Stimulated activated naive CD4-positive, alpha-beta T cell (primary cell): ENCODE measurements at places on chromosomes 1 and 21.

DNA sequence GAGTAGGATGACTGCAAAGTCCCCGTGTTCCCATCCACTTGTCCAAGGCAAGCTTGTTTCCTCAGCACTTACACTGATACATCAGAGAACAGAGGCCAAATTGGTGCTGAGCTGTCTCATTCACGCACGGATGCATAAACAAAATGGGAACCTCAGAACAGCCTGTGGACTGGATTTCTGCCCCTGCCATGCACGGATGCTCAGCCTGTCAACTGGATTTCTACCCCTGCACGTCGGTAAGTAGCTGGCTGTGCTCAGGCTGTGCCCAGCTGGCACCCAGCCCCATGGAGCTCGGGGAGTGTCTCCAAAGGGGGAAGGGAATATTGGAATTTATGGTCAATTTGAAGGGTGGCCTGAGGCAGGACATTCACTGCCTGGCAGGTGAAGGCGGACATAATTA is 40.8 kb upstream of the TMPRSS2 start:
- no peak for DNase-seq

DNA sequence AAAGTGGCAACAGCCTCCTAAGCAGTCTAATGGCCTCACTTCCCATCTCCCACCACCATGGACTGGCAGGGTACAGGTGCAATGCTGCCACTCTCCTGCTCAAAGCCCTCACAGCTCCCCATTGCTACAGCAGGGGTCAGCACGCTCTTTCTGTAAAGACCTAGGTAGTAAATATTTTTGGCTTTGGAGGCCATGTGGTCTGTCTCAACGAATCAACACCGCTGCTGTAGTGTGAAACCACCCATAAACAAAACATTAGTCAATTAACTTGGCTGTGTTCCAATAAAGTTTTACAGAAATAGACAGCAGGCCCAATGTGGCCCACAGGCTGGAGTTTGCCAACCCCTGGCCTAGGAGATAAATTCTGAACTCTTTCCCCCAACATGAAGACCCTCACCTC is 44.6 kb upstream of the TMEM125 start:
- DNase-seq: no peak

DNA sequence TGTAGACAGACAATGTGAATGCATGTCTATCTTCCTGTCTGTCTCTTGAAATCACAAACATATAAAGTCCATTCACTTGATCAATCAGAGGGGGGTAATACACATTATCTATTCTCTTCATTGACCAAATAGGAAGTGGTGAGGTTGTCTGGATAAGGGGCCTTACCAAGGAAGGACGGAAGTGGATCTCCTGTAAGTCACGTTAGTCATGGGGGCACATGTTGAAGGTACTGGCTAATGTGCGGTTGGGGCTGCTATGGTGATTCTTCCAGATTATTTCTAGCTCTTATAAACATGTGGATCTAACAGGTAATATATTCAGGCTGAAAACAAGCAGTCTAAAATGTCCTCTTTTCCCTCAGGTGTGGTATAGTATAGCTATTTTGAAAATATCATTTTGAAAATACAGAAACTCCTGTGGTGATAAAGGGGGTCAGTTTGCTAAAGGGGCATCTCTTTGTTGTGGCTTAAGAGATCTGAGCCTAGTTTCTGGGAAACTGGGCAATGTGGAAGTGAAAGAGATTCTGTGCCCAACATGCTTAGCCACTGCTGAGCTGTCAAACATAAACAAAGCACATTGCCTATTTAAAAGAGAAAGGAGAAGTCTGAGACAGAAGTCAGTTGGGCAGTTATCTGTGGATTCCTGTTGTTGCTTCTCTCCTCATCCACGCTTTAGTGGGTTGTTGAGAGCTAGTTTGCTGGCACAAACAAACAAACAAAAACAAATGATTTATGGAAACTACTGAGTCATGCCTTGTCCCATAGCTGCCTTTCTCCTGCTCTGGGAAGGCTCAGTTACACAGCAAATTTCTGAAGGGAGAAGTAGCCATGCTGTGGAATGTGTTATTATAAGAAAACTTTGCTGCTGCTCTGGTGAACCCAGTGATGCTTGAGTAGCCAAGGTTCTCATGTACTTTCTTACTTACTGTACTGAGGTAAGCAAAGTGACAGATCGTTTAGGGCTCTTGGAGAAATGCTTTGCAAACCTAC is 166.9 kb downstream of the HLX start:
- no peak for DNase-seq

DNA sequence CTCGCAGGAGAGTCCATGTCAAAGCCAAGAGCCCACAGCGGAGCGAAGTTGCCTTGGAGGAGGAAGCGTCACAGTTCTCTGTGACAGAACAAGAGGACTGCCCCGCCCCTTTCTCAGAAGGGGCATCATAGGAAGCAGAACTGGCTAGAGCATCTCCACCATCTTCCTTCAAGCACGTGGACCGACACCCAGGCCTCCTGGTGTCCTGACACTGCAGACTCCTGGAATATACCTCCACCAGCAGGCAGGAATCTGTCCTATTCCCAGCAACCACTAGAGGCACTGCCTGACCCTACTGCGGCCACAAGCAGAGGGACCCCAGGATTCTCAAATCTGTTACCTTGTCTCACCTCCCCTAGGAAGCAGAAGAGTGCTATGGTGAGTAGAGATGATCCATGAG is 37.8 kb downstream of the GPA33 start:
- no peak for DNase-seq

- peak; percentile 17 for DNase-seq
Observed at GRCh38 chr1:192445839-192446489, 129.2 kb downstream of the RGS21 start.

- no peak for DNase-seq
Observed at GRCh38 chr1:181759481-181759880, 276.2 kb downstream of the CACNA1E start.

DNA sequence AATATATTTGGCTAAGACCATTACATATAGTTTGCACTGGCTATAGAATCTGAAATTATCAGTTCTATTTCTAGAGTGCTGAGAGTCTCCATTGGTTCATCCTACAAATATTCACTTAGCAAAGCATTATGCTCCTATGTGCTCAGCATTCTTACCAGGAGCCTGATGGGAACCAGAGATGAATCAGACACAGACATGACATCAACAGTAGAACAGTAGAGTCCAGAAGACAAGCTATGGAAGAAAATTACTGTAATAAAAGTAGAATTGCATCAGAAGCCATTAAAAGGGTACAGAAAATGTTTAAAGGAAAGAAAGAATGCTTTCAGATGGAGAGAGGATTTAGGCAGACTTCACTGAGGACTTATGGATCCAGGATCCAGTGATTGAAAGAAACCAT is 271.7 kb upstream of the SNX7 start:
- no peak for DNase-seq

DNA sequence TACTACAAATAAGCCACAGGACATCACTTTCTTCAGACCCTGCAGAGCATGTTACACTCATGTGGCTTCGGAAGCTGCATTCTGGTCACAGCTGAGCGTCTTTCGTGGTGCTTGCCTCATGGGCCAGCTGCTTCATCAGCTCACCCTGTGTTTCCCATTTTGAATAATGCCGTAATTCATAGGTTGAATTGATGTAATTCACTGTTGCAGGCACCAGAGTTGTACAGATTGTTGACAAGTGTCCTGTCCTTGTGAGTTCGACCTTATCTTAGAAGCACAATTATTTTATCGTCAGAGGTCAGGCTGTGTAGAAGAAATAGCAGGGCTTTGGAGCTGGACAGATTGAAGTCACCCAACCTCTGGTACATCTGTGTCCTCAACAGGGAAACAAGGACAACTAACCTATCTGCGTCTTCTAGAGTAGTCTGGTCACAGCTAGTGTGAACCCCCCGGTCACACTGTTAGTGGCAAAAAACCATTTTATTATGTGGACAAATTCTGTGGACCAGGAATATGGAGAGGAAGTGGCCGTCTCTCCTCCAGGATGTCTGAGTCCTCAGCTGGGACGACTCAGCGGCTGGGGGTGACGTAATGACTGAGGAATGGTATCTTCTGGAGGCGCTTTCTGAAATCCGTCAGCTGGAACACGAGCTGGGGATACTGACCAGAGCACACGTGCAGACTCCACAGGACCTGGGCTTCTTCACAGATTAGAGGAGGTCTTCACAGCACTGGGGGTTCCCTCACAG is 17.8 kb downstream of the PKNOX1 start:
- no peak for DNase-seq

DNA sequence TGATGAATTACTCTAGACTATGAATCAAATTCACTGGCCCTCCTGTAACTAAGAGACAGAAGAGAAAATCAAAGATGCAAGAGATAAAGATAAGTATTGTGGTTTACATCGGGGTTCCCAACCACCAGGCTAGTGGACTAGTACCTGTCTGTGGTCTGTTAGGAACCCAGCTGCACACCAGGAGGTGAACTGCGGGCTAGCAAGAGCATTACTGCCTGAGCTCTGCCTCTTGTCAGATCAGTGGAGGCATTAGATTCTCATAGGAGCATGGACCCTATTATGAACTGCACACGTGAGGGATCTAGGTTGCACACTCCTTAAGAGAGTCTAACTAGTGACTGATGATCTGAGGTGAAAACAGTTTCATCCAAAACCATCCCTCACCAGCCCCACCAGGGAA is 58.9 kb upstream of the DUSP10 start:
- DNase-seq: no peak

GRCh38 chr1:96746440-96747420 is 25.1 kb downstream of the PTBP2 start:
- DNase-seq: no peak

DNA sequence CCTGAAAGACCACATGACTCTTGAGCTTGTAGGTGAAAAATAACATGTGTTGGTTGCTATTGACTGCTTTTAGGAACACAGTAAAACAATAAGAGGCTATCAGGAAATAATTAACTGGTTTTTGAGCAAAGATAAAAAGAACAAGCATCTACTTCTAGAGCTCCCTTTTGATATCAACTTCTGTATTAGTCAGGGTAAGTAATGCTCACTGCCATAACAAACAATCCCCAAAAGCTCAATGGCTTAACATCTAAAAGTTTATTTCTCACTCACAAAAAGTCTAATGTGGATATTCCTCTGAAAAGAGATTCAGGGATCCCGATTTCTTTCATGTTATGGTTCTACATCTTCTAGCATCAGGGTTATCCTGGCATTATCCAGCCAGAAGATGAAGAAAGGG is 25.3 kb upstream of the PROX1 start:
- DNase-seq: no peak

DNA sequence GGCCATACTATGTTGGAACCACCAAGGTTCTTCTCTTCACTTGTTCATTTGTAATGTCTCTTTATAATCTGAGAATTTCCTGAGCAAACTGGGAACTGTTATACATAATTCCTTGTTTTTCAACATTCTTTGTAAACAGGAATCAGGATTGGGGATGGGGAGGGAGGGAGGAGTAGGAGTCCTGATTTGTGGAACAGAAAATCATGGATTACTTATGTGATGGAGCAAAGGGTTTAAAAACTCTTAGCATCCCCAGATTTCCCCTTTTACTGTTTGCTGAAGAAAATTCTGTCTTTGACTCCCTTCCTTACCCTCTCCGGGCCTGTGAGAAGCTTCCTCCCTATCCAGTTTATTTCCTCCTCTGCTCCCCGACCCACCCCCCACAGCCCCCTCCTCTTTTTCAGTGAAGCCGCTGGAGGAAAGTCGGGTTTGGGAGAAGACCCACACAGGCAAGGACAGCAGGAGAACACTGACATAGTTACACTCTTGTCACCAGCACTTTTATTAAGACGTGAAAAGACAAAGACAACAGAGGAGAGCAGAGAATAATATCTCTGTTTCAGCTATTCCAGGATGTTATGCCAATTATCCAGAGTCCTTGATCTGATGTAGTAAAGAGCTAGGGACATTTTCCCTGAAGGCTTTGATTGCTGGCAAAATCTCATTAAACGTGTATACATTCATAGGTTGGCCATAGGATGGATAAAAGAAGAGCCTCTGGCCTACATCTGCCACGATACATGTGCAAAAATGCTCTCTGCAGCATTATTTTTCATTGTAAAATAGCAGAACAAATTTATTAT is 4.6 kb upstream of the NBPF1 start:
- no peak for DNase-seq

DNA sequence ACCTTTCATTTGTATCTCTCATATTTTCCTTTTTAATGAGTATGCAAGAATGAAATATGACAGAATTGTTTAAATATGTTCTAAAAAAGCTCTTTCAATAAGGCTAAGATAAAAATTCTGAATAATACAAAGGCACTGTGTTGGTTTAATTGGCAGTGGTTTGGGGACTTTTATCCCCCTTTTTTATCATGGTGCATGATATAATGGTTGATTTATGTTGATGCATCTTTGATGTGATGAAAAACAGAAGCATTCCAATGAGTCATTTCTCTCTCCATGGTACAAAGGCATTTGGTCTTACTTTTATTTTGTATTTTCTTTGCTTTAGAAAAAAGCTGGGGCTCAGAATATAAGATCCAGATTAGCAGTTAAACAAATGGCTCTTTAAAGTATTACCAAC is 127.2 kb upstream of the GREM2 start:
- no peak for DNase-seq

GRCh38 chr21:38341546-38342012 is 84.8 kb downstream of the KCNJ15 start:
- DNase-seq: no peak

GRCh38 chr1:96236156-96236739 is 485.3 kb upstream of the PTBP2 start:
- DNase-seq: no peak

DNA sequence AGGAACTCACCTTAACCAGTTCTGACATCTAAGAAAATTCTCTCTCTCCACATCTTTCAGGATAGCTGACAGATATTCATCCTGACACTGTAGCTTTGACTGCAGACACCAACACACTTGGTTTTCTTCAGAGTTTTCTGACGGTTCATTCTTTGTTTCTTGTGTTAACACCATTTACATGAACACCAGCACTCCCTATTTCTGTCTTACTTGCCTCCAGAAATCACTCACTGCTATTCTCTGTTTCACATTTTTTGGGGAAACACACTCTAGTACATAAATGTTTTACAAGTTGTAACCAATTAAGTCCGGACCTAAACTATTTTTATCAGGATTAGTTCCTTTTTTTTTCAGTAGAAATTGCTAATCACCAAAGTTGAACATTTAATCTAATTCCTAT is 15.4 kb downstream of the FLVCR1 start:
- DNase-seq: no peak

- peak; percentile 79 for DNase-seq
Observed at GRCh38 chr1:150577557-150578271, 1.7 kb downstream of the MCL1 start.

DNA sequence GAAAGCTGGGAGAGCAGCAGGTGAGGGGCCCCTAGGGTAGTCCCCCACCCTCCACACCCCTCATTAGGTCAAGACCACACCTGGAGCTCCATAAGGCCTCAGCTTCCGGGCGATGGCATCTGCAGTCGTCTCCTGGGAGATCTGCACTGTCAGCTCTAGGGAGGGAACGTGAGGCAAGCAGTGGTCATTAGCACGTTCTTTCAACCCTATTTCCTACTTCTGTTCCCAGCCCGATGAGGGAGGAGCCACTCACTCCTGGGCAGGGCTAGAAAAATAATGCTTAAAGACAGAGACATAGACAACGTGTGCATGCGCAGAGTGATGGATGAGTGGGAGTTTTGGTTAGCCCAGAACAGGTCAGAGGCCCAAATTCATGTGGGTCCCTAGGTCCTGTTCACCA is 9.7 kb downstream of the KDF1 start:
- no peak for DNase-seq
